ENCODE measurements at places on chromosomes 6 and 20.

DNA sequence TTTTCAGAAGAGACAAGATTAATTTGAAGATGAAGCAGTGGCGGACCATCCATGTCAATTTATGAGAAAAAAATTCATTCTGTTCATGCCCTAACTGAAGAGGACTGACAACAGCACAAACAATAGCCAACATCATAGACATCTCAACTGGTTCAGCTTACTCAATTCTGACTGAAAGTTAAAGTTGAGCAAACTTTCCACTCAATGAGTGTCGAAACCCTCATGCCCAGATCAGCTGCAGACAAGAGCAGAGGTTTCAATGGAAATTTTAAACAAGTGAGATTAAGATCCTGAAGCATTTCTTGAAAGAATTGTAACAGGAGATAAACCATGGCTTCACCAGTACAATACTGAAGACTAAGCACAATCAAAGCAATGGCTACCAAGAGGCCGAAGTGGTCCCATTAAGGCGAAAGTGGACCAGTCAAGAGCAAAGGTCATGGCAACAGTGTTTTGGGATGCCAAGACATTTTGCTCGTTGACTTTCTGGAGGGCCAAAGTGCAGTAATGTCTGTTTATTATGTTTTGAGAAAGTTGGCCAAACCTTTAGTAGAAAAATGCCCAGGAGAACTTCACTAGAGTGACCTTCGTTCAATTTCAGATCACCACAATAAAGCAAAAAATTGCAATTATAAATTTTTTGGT lies 6.1 kb upstream of the SFT2D1 start:
- DNase-seq, result no peak

DNA sequence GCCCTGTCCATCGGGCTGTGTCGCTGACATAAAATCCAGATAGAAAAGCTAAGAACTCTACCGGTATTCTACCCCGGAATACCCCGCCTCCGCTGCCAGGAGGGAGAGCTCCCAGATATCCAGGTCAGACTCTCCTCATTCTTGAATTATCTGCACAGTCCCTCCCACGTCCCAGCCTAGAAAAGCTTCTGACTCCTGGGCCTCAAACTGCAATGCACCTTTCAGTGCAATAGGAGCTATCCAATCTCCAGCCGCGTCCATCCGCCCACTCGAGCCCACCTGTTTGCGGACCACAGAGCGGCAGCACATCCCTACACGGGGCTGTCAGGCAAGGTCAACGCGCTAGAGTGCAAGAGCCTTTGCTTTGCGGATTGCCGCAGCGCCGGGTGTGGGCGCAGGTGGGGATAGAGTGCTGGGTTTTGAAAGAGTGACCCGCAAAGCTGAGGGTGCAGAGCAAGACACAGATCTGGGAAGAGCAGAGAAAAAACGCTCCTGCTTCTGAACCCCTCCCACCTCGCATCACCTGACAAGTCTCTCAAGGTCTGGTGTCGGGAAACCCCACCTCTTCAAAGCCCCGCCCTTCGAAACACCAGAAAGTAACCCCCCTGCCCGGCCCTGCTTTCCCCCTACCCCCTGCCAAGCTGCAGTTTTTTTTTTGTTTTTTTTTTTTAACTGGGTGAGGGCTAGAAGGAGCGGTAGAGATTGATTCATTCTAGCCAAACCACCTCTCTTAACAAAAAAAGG lies 1.3 kb downstream of the TAPBP start:
- no peak for DNase-seq

DNA sequence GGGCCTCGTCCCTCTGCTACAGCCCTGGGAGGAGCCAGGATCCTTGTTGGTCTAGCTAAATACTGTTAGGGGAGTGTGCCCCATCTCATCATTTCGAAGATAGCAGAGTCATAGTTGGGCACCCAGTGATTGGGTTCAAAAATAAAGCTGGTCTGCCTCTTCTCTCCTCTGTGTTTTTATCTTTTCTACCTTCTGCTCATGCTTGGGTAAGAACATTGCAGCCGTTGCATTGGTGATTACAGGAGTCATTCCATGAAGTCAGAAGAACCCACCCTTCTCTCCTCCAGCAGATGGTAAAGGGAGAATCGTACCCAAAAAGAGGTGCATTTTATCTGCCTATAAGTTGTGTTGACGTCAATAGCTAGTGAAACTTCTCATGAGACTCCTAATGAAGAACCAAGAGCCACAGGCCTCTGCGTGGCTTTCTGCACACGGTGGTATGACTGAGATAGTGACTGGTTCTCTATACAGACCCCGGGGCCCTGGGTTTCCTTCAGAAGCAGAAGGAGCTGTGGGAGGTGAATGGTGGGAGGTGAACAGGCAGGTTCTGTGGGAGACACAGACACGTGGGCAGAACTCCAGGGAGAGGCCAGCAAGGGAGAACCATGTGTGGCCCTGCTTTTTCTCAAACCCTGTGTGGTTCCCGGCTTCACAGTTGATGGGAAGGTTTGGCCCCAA lies 5.7 kb upstream of the FAM209A start:
- DNase-seq, result no peak

- DNase-seq, result no peak
Observed at GRCh38 chr20:62900692-62901584, 25.4 kb downstream of the DIDO1 start.

- DNase-seq, result no peak
Observed at GRCh38 chr6:123859291-123859690, 55.6 kb downstream of the NKAIN2 start.

DNA sequence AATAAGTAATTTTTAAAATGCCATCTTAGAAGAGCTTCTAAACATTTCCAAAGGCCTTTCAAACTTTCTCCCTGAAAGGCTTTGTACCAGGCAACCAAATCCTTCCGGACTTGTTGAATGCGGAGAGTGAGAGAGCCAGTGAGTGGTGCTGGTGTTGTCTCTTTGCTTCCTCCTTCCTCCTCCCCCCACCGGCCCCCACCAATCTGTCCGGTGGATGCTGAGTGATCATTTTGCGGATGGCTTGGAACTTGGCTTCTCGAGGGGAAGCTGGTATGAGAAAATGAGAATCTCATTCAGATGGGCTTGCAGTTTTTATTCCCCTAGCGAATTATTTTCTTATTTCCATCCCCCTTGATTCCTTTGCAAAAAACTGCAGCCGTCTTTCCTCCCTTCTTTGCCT lies 97.3 kb downstream of the ANKRD60 start:
- DNase-seq, result no peak

DNA sequence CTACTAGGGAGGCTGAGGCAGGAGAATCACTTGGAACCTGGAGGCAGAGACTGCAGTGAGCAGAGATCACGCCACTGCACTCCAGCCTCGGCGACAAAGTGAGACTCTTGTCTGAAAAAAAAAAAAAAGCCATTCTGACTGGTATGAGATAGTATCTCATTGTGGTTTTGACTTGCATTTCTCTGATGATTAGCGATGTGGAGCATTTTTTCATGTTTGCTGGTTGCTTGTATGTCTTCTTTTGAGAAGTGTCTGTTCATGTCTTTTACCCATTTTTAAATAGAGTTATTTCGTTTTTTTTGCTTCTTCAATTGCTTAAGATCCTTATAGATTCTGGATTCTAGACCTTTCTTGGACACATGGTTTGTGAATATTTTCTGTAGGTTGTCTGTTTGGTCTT lies 103.5 kb upstream of the SIM1 start:
- no peak for DNase-seq

DNA sequence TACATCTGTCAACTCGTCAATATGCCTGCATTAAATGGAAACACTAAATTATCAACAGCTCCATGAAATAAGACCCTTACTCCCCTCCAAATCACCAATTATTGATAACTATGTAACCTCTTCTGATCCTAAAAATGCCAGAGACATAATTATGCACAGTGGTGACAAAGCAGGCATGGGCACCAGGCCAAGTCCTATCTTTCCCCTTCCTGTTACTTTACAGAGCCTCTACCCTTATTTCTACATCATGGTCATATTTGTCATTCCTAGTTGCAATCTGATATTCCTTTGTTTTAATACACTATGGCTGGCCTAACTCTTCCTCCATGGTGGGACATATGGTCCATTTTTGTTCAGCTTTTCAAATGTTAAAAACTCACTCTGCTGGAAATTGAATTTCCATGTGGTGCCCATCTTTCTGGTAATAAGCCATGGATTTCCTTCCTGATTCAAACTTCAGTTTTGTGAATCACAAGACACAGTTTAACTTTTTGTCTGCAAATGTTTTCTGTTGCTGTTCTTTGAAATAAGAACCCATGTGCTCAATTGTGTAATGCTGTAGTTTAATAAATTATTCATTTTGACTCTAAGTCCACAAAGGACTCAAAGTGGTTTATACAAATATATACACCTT lies 41.8 kb upstream of the ARFGEF2 start:
- DNase-seq, result no peak

DNA sequence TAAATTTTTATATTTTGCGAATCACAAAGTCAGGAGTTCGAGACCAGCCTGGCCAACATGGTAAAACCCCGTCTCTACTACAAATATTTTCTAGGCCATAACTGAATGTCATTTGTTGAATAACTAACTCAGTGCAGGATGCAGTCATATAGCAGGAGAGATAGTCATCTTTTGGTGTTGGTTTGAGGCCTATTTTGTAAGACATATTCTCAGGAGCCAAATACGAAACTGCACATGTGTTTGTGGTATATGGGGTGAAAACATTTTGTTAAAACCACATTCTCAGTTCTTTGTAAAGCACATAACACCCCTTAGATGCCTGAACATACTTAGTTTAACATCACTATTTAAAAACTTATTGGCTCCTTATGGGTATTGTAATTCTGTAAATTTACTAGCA lies 4.7 kb upstream of the ENPP5 start:
- DNase-seq, result no peak

DNA sequence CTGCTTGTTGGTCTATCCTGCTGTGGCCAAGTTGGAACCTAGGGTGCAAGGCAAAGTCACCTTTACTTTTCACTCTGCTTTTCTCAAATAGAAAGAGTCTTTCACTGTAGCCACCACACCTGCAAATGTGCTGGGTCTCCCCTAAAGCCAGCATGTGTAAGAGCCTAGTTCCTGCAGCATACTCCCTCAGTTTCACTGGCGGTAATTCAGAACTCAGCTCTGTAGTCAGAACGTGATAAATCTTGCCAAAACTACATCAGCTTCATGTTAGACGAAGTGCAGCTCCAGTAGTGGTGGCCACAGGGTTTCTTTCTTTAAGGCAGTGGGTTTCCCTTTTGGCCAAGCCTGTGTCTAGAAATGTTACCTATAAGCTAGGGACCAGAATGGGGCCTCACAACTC lies 72.0 kb upstream of the HMGCLL1 start:
- no peak for DNase-seq

DNA sequence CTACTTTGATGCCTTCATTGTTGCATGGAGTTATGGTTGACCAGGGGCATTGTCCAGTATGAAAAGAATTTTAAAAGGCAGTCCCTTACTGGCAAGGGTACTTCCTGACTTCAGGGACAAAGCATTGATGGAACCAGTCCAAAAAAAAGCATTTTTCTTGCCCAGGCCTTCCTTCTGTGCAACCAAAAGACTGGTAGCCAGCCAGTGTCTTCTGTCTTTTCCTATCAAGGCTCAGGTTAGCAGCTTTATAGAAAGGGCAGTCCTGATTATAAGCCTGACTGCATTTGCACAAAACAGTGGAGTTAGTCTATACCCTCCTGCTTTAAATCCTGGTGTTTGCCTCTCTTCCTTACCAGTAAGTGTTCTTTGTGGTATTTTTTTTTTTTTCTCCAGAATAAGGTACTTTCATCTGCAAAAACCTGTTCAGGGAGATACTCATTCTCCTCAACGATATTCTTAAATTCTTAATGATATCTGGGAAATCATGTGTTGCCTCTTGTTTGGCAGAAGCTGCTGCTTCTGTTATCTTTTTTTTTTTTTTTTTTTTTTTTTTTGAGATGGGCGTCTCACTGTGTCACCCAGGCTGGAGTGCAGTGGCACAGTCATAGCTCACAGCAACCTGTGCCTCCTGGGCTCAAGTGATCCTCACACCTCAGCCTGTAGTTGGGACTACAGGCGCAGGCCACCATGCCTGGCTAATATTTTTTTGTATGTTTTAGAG lies 33.9 kb downstream of the SCAF8 start:
- DNase-seq, result no peak

GRCh38 chr6:53725791-53726575 lies 60.4 kb upstream of the KLHL31 start:
- no peak for DNase-seq

GRCh38 chr6:119352001-119352400 lies 2.4 kb upstream of the MAN1A1 start:
- DNase-seq, result no peak

DNA sequence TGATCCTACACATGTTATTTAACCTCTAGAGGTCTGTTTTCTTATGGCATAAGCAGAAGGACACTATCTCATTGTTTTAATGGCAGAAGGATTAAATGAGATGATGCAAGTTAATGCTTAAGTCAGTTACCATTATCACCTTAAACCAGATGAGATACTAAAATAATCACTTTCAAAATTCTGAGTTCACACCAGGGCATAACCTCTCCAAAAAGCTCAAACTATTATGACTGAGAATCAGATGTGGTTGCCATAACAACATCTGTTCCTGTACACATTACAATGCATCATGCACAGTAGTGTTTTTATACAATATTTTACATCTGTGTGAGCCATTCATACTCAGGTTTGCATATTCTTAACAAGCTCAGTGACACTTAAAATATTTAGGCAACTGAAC lies 10.2 kb downstream of the ADNP start:
- no peak for DNase-seq

DNA sequence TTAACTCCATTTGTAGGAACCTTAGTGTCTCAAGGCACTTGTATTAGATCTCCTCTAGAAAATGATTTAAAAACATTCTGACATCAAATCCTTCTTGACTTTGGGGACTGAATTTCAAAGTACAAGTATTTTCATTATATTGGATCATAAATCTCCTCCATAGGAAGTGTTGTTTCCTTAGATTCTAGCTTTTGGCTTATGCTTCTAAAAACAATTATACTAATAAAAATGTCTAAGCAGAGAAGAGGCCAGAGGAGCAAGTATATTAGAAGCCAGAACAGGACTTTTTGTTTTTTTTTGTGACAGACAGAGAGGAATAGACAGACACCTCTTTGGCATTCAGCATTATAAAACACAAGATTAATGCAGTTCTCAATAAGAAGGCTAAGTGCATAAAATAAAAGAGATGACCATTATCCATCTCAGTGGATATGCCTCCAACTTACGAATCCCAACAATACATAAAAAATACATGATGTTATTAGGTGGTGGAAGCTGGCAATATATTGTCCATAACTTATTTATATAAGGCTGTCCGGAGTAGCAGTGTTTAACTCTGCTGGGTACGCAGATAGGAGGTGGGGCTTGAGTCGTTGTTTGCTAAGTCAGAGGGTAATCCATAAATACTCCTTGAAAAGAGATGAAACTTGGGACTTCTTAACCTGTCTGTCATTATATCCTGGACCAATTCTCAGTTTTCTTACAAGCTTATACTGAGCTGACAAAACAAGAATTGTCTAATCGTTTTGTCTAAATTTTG lies 31.9 kb upstream of the NOX3 start:
- no peak for DNase-seq
